Heart left ventricle (tissue), 16 donors: ENCODE measurements at places on chromosomes 5 and 9. TPM values are rescaled to one million over a fixed set of nuclear protein-coding genes. Genes with fewer than 3 reads are reported as not detected.

- DNase-seq = no peak
These were observed 14.0 kb upstream of the GPR151 start for GRCh38 chr5:146529984-146530383.

GRCh38 chr9:115202960-115203751 is 85.2 kb upstream of the TNC start:
- DNase-seq = no peak

- no peak for DNase-seq
These were observed 6.8 kb downstream of the LMX1B start for GRCh38 chr9:126620478-126620877.

OLFM1 gene
- 11.8 TPM for total RNA-seq

SHC3 gene
- total RNA-seq = 0.35 TPM

RANBP17 gene
- total RNA-seq = 9.7 TPM
